Suppressor macrophage treated with lipopolysaccharide for 1 hour (primary cell): ENCODE measurements at places on chromosomes 11 and 22.

DNA sequence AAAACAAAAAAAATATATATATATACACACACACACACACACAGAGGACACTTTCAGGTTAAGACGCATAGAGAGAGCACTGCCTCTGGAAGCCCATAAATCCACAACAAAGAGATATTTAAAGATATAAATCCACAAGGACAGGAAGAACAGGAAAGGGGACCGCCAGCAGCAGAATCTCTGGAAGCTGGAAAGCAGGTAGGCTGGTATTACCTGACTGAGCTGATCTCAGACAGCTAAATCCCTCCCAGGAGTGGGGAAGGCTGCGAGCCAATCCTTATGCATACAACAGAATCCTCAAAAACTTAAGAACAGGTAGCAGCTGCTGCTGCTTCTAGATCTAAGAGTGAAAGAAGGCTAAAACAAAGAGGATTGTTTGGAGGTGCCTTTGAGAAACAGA, 1.8 kb upstream of the MCAT start:
- no peak for DNase-seq

- DNase-seq: no peak
Measured at GRCh38 chr11:299951-300735, 817 bp upstream of the IFITM5 start.

DNA sequence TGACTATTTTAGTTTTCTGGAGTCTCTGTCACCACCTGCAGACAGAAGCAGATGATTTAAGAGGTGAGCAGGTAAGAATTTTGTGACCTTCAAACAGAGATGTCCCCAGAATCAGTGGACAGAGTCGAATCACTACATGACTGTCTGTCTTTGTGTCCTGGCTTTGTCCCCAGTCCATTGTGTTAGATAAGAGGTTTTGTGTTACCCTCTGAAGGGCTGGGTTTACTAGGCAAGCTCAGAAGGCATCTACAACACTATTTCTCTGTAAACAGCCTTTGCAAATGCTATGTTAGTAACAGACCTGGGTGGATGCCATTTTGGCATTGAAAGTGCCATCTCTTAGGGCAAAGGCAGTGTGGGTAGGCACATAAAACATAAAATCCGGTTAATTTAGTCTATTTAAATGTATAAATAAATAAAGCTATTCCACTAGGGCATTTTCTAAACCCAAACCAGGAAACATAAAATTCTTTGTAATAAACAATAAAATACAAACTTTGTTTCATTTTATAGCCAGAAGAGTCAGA, 40.3 kb upstream of the CADM1 start:
- DNase-seq: no peak

DNA sequence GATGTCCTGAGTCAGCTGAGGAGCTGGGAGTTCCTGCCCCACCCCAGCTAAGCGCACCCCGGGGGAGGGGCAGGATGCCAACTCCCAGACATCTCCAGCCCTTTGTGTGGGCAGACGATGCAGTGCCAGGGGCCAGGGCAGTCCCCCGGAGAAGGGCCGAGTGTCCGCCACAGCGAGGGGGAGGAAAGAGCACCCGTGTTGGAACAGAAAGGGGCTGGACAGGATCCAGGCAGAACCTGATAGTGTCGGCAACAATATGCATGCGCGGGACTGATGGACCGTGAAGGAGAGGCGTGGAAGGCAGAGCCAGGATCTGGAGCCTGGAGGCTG, 1434.7 kb downstream of the BRD1 start:
- DNase-seq: no peak

DNA sequence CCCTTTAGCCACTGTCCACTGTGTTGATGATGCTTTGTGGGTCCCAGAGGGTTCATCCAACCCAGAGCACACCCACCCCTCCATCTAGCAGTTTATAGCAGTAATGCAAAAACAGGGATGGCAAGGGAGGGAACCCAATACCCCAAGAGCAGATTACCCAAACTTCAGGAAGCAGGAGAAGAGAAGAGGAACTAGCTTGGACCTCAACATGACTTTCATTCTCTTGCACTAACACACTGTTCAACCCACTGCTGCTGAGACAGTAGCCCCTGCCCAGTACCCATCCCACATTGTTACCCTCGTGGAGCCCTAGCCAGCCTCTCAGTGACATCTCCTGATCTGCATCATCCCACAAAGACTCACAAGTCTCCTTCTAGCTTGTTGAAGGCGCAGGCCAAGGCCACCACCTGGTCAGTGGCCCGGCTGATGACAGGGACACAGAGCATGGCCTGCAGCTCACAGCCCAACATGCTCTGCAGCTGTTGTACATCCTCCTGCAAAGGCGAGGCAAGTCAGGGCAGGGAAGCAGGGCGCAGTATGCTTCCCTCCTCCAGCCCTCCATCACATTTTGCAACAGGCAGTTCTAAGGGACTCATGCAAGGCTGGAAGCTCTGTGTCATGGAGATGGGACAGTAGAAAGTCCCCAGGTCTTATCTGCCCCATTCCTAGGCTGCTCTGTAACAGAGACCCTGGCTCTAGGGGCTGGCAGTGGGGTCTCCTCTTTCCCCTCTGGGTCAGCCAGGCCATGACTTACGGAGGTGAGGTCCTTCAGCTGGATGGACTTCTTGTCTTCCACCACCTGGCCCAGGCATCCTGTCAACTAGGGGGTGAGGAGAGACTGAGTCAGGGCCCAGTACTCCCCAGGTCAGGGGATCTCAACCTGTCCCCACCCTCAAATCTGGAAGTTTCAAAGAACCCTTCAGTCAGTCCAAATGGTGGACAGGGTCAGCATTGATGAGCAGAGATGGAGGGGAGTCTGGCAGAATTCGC, 85.5 kb downstream of the PDE2A start:
- no peak for DNase-seq

GRCh38 chr11:95922536-95923438, 1.1 kb downstream of the MTMR2 start:
- no peak for DNase-seq

GRCh38 chr22:30413745-30414524, 11.6 kb upstream of the MTFP1 start:
- DNase-seq: no peak

GRCh38 chr11:86435711-86436110, 61.0 kb downstream of the CCDC81 start:
- DNase-seq: no peak

GRCh38 chr11:57338142-57338541, at the start of gene P2RX3:
Gene P2RX3, plus strand, starts transcription at chr11:57338352. Its CDS starts 199 bp downstream, at chr11:57338551.
- no peak for DNase-seq

- peak; percentile 33 for DNase-seq
Measured at GRCh38 chr11:47186076-47186699, at the start of gene PACSIN3. Gene PACSIN3, minus strand, starts transcription at chr11:47186434. Its CDS starts 3,707 bp downstream, at chr11:47182727.

DNA sequence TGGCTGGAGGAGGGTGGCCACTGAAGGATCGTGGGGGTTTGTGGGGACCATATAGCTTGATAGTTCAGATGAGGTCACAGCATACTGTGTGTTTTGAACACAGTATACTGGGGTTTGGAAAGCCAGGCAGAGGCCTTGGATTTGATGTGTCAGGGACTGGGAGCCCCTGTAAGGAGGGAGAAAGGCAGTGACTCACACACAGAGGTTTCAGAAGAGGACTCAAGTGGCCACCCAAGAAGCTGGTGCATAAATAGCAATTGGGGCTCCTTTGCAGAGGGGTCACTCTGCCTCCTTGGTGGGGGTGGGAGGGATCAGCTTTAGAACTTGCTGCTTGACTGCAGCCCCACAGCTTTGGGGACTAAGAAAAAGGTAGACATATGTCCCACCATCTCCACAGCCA, 39.3 kb downstream of the SLC5A1 start:
- no peak for DNase-seq

GRCh38 chr22:26550498-26551033, 38.3 kb upstream of the TFIP11 start:
- no peak for DNase-seq

DNA sequence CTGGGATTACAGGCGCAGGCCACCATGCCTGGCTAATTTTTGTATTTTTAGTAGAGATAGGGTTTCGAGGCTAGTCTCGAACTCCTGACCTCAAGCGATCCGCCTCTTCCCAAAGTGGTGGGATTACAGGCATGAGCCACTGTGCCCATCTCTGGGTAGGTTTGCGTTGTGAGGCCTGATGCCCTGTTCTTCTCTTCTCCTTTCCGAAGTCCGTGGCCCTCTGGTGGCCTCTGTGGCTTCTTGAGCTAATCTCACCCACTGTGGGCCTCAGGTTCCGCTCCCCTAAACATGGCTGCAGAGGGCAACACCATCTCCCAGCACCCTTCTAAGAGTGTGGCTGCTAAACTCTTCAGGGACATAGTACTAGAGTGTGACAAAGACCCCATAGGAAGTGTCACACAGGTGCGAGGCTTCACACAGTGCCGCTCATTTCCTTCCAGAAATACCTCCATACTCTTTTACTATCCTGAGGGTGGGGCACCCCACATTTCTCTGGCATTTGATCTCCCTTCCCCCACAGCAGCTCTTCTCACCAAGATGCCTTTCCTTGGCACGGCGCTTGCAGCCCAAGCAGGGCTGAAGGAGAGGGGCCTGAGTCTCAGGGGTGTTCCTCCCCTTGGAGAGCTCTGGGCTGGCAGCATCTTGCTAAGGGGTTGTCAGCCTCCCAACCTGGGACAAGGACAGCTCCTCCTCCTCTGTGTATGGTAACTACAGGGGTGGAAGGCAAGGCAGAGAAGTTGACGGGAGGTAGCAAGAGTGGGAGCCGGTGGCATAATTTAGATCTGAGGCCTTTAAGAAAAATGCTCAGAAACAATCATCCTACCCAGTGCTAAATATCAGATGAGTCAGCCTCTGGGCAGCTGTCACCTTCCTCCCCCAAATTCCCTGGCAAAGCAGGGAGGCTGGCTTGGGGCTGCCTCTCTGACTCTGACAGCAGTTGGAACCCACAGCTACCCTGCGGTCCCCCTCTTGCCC, 6.1 kb downstream of the THY1 start:
- DNase-seq: no peak

DNA sequence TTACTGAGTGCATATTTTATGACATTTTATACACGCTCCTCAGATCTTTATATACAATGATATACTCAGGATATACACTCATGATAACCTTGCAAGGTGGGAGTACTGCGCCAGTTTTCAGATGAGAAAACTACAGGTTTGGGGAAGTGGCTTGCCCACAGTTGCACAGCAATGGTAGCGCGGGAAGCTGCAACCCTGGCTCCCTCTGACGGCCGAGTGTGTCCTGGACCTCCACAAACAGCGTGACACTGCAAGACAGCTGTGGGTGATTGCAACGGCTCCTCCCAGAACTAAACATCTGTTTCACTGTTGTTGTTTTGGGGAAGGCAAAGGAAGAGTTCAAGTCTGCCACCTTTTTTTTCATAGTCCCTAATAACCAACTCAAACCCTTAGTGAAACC, 47.0 kb downstream of the PACSIN2 start:
- DNase-seq: peak; percentile 83

DNA sequence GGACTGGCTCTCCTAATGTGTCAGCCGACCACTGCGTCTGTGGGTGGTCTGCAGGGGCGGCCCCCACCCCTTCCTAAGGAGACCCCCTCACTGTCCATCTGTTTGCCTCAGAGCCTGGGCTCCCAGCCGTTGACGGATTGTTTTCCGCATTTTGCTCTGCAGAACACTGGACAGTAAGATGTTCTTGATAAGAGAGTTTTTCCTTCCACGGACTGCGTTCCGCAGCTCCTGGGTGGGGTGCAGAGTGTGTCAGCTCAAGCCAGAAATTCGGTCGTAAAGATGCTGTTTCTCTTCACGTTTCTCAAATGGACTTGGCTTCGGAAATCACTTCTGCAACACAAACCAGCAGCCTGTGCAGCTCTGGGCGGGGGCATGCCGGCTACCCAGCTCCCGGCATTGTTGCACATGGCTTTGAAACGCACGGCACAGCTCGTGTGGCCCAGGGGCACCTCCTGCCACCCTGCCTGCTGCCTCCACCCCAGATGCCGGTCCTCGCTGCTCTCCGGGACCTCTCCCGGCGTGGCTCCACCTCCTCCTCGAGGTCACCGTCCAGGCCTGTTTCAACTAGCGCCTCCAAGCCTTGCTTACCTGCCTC, 2.9 kb upstream of the MRGPRG start:
- no peak for DNase-seq

DNA sequence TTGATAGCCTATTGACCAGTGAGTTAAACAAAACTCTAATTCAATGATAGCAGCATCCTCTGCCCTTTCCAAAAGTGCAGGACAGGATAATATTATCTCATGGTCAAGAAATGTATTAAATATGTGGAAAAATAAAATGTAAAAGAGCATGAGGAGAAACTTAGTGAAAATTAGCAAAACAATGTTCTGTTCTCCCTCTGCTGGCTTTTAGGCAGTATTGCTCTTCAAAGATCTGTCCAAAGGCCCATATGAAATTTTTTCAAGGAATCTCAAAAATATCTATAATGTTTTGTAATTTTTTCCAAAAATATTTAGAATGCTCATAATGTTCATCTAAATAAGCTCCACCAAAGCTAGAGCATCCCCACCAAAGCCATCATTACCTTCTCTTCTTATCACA, 8.3 kb upstream of the ARL14EP start:
- no peak for DNase-seq

DNA sequence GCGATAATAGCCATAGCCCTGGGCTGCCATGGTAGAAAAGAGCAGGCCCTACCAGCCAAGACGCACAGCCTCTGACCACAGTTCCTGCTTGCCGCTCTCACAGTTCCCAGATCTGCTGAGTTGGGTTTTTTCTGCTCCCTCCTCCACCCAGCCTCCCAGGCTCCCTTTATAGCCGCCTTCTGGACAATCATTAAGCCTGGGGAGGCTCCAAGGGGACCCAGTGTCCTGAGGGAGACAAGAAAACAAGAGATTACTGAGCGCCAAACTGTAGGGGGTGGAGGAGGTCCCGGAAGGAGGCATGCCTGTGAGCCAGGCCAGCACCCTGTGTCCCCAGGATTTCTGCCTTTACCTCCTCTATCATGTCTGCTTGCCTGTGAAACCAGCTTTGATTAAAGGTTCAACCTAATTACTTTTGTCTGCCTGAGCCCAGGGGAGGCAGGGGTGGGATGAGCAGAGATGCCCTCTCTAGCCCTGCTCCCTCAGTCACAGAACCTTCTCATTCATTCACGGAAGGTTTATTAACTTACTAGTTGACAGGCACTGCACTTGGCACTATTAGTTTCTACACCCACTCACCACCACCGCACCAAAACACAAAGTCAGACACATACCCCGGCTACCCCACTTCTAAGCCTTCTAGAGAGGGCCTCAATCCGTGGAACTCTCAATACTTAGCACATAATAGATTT, 1.2 kb downstream of the SLC37A4 start:
- DNase-seq: peak; percentile 52
